ENCODE measurements at places on chromosomes 6 and 20. TPM values are rescaled to one million over a fixed set of nuclear protein-coding genes. Genes with fewer than 3 reads are reported as not detected.

Gene RIPPLY2
- total RNA-seq: 0.06 TPM

Gene BANF2
- total RNA-seq: not detected

Gene TM9SF4
- total RNA-seq: 42.6 TPM

Gene RNF144B
- 0.05 TPM for total RNA-seq

Gene TENT5A
- 11.5 TPM for total RNA-seq

Gene DLK2
- total RNA-seq: 5.8 TPM

Gene SCRT2
- total RNA-seq: not detected

Gene TRIM40
- total RNA-seq: not detected

Gene CLDN20
- total RNA-seq: not detected

Gene SS18L1
- total RNA-seq: 68.9 TPM

Gene DYNLT2
- total RNA-seq: 4.3 TPM

Gene ZNF334
- total RNA-seq: 0.35 TPM

Gene PTCRA
- total RNA-seq: not detected

Gene SYNDIG1
- total RNA-seq: 0.05 TPM

Gene NOX3
- not detected for total RNA-seq

Gene PAX1
- not detected for total RNA-seq

Gene CST2
- total RNA-seq: not detected

Gene PRKN
- total RNA-seq: not detected

Gene CDSN
- total RNA-seq: not detected

Gene HAO1
- total RNA-seq: not detected

Gene ID4
- total RNA-seq: 0.66 TPM

Gene TMEM244
- total RNA-seq: not detected

Gene ABHD16B
- total RNA-seq: not detected

Gene GSTA4
- total RNA-seq: 28.9 TPM

Gene SAMD5
- 11.6 TPM for total RNA-seq

Gene PI16
- total RNA-seq: not detected

Gene EPHA7
- total RNA-seq: 75.3 TPM

Gene VWA7
- total RNA-seq: 0.28 TPM

Gene TOX2
- 7.9 TPM for total RNA-seq

Gene PTK7
- 88.3 TPM for total RNA-seq

Gene SIGLEC1
- 0.02 TPM for total RNA-seq

Gene BEND3
- 7.1 TPM for total RNA-seq

Gene ALDH5A1
- total RNA-seq: 2.4 TPM

Gene LY6G5B
- total RNA-seq: 3.2 TPM

Gene MEI4
- not detected for total RNA-seq

Gene RIPOR2
- 3.9 TPM for total RNA-seq

Gene PPP1R3G
- 0.71 TPM for total RNA-seq

Gene HLA-DPA1
- not detected for total RNA-seq

Gene HCK
- total RNA-seq: not detected

Gene EYA2
- 56.4 TPM for total RNA-seq

Gene RIMS4
- total RNA-seq: not detected

Gene RSPH9
- not detected for total RNA-seq
